ENCODE measurements at places on chromosomes 3 and 15.

GRCh38 chr3:50584391-50584790 is 15.1 kb downstream of the HEMK1 start:
- no peak for DNase-seq

GRCh38 chr3:154614601-154615000 is 184.6 kb upstream of the GPR149 start:
- no peak for DNase-seq

- DNase-seq: no peak
Observed at GRCh38 chr3:177725165-177725564, 527.9 kb upstream of the TBL1XR1 start.

- DNase-seq: no peak
Observed at GRCh38 chr15:88574077-88574476, 27.6 kb upstream of the DET1 start.

- DNase-seq: no peak
Observed at GRCh38 chr15:65884511-65884910, 15.2 kb downstream of the RAB11A start.

DNA sequence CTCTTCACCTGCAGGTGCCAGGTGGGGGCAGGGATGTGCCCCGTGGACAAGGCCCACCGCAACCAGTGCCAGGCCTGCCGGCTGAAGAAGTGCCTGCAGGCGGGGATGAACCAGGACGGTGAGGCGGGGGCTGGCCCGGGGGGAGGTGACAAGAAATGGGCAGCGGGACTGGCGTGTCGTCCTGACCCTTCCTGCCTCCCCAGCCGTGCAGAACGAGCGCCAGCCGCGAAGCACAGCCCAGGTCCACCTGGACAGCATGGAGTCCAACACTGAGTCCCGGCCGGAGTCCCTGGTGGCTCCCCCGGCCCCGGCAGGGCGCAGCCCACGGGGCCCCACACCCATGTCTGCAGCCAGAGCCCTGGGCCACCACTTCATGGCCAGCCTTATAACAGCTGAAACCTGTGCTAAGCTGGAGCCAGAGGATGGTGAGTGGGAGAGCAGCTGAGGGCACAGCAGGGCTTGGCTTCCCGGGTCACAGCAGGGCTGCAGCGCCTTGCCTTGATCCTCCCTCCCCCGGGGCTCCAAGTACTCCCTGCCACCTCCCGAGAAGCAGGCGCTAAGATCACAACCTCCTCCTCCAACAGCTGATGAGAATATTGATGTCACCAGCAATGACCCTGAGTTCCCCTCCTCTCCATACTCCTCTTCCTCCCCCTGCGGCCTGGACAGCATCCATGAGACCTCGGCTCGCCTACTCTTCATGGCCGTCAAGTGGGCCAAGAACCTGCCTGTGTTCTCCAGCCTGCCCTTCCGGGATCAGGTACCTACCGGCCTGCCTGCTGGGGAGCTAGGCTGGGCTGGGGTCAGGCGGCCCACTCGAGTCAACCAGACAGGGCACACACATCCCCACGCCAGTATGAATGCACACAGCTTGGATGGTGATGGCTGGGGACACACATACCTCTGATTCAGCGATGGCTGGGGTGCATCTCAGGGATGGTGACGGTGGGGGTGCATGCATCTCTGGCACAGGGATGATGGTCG is 1.7 kb downstream of the NR2E3 start:
- no peak for DNase-seq

GRCh38 chr3:130878464-130878863 is 15.4 kb upstream of the ATP2C1 start:
- no peak for DNase-seq

GRCh38 chr3:146020969-146021368 is 140.0 kb downstream of the PLOD2 start:
- DNase-seq: no peak

DNA sequence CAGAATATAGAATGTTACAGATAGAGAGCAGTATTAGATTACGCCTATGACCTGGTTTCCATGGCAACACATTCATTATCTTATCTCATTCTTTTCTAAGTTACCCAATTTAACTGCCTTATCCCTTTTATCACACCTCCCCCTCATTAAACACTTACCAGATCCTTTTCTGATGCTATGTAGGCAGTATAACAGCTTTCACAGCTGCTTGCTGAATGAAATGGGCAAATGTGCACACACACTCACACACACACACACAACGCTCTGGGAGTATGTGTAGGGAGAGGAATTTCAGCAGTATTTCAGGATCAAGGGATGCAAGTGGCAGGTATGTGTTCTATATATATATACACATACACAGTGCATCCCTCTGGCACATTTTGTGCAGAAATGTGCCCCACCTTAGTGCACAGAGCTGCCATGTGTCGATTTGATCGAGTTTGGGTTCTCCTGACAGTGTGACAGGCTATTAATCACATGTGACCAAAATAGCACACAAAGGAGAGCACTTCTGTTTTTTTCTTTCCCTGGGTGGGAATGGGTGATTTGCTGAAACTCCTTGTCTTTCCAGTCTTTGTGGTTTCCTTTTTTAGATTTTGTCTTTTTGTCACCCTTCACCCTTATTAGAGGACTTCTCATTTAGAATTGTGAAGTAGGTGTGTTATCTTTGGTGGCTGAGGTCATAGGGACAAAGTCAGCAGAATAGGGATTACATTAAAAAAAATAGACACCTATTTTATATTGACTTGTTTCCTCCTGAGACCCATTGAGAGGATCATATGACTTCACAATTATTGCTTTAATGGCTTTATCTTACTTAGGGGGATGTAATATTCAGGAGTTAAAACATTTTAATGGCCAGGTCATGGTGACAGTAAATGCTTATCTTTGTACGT is 553.7 kb downstream of the PDCD6IP start:
- no peak for DNase-seq

DNA sequence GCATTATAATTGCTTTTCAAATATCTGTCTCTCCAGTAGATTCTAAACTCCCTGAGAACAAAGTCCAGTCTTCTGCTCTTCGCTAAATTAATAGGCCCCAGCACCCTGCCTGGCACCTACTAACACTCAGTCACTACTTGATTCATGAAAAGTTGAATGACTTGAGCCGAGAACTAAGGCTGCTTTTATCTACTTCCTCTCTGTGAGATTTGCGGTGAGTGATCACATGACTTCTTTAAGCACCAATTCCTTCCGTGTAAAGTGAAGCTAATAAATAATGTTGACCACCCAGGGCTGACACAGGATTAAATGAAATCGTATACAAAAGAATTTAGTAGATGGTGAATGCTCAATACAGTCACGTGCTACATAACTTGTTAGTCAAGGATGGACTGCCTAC is 44.6 kb upstream of the PGPEP1L start:
- DNase-seq: no peak

DNA sequence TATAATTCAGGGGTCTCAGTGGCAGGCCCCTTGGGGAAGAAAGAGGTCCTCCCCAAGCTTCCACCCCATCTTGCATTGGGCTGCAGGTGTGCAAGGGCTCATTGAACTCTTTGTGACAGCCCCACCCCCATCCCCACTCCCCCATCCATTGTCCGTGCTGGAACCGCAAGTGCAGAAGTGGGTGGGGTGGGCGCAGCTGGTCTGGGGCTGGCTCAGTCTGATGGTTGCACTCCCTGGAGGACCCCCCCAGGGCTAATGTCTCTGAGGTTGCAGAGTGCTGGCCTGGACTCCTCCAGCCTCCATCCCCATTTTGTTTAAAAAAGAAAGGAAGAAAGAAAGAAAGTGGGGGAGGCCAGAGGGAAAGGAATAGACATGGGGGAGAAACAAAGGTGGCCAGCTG is 42.3 kb upstream of the ARL8B start:
- no peak for DNase-seq

GRCh38 chr3:139517321-139518065 is 22.0 kb downstream of the RBP1 start:
- no peak for DNase-seq

- no peak for DNase-seq
Observed at GRCh38 chr3:197883541-197883940, 66.4 kb upstream of the RPL35A start.

- no peak for DNase-seq
Observed at GRCh38 chr3:140284372-140284771, 349.4 kb downstream of the CLSTN2 start.

DNA sequence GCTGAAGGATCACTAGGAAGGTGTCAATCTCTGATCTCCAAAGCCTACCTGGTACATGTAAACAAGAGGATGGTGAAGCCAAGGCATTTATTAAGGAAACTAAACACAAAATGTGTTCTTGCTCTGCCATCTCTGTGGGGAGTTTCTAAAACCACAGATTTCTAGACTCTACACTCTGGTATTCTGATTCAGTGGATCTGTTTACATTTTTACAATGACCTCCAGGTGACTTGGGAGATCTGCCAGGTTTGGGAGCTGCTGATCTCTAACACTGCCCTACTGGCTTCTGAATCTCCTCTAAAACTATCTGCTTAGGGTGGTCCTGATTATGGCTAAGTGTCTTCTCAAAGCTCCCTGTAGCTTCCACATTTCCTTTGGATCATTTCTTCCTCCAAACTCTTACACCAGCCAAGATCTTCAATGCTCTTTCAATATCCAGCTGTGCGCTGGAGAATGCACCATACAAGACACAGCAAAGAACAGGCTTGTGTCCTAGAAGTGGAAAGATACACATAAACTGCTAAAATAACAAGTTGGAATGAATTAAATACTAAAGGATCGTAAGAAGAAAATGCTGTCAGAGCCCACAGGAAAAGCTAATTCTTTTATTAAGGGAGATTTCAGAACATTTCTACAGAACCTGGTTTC is 72.7 kb downstream of the GREM1 start:
- no peak for DNase-seq

DNA sequence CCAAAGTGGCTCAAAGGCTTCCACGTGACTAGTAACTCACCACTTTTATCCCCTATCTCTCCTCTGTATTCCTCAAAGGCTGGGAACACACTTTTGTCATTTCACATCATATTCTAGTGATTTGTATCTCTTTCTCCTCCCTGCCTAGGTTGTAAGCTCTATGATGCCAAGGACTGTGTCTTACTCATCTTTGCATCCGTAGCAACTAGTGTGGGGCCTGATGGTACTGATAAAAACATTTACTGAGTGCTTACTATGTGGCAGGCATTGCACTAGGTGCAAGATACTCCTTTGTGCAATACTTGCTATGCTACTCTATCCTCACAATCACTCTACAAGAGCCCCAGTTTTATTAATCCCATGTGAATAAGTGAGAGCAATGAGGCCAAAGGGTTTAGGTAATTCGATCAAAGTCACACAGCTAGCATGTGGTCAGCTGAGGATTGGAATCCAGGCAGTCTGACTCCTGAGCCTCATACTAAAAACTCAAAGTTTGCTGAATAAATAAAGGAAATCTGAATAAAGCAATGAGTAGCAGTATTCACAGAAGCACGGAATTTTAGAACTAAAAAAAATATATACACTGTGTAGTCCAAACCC is 342.6 kb upstream of the ICE2 start:
- DNase-seq: no peak

GRCh38 chr15:63072023-63072650 is 29.6 kb downstream of the TPM1 start:
- no peak for DNase-seq

DNA sequence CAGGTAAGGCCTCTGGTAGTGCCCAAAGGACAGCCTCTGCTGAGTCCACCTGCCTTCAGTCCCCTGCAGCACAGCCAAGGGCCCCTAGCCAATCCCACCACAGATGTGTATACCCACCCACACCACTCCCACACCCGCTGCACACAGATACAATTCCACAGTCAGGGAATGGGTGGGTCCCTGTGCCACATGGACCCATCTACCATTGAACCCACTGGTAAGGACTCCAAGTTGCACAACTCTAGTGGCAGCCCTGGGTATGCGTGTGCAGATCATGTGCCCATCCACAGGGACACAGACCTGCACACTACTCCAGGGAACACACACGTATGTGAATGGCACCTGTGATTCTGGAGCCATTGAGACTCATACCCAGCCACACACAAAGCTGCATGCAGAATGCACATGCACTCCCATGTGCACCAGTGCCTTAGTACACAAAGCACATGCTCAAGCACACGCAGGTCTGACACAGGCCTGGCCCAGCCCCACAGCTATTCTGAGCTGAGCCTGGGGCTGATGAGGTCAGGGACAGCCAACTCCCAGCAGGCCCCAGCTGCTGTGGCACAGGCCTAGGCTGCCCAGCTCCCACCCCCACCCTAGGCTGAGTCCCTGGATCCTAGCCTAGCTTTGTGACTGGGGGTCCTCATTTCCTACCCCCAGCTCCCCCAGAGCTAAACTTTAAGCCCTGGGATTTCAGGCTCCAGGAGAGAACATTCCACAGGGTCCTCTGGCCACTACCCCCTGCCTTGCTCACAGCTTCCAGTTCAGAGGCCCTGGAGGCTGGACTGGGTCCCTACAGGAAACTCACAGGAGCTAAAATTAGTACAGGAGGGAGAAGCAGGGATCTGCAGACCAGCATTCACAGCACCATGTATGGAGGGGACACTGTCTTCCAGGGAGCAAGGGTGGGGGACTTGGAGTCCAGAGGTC is 2.7 kb upstream of the ALS2CL start:
- DNase-seq: no peak

DNA sequence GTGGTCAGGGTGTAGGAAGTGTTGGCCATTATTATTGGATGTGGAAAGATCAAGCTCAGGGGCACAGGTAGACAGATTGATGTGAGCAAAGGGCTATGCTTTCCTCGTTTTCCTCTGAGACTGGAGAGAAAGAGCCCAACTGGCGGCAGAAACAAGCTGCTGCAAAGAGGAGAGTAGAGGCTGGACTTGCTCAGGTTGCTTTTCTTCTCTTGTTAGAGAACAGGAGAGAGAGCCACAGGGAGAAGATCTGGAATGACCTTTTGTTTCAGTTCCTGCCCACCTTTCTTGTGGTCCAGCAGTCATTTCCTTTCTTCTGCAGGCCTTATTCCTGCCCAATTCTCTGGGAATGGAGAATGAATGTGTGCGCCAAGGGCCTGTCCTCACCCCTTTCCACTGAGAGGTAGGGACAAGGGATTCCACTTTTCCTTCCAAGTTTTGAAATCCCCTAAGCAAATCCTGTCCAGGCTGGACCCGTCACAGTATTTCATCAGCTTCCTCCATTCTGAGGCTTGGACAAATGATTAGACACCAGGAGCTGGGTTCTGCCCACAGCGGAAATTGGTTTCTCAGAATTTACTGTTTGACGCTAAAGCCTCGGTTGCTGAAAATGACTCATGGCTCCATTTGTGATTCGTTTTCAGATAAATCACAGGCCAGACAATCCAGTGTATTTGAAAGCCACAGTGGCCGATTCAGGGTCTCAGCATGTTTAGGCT is 16.1 kb downstream of the ZNF80 start:
- DNase-seq: no peak

DNA sequence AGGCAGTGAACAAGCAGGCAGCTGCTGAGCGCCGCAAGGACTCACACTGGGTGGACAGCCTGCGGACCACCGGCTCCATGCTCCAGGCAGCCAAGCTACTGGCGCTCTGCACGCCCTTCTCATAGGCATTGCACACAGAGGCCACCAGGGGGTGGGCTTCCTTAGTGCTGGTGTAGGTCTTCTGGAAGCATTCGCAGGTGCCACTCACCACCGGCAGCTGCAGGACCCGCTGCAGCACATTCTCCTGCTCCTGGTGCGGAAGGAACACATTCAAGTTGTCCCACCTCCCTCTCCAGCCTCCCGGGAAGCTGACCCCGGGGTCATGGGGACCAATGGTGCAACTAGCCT is 6.0 kb downstream of the PLIN1 start:
- DNase-seq: no peak
